ENCODE measurements at places on chromosomes 12 and 14.

GRCh38 chr12:89153341-89153740 is 199.0 kb downstream of the DUSP6 start:
- no peak for DNase-seq

DNA sequence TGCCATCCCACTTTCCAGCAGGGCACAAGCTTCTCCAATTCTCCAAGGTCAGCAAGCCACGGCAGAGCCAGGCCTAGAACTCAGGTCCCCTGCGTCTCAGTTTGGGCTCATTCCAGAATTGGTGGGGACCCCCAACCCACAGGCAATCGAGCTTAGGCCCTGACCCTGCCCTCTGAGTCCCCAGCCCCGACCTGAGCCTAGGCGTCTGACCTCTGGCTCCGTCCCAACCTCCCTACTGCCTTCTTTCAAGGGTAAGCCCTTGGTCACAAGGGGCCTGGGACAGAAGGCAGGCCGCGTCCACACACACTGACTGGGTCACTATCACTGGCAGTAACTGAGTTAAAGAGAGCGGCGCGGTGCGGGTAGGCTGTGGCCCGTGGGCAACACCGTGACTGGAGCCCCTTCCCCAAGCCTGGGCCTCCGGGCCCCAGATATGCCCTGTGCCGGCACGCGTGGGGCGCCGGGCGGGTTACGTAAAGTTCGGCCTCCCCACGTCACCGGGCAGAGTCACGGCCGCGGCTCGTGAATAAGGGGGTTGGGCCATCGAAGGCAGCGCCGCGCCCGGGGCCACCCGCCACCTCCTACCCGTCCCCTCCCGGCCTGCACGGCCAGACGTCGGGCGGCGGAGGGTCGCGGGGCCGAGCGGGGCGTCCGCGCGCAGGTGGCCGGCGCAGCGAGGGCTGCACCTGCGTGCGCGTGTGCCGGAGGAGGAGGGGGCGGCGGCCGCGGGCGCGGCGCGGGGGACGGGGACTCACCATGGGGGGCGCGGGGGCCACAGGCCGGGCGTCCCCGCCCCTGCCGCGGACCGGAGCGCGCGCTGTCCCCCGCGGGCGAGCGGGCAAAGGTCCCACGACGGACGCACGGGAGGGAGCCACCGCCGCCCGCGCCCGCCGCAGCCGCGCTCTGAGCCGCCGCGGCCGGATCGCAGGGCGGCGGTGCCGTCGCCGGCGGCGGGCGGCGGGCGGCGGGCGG is 516 bp downstream of the ANKRD9 start:
- peak; percentile 63 for DNase-seq

DNA sequence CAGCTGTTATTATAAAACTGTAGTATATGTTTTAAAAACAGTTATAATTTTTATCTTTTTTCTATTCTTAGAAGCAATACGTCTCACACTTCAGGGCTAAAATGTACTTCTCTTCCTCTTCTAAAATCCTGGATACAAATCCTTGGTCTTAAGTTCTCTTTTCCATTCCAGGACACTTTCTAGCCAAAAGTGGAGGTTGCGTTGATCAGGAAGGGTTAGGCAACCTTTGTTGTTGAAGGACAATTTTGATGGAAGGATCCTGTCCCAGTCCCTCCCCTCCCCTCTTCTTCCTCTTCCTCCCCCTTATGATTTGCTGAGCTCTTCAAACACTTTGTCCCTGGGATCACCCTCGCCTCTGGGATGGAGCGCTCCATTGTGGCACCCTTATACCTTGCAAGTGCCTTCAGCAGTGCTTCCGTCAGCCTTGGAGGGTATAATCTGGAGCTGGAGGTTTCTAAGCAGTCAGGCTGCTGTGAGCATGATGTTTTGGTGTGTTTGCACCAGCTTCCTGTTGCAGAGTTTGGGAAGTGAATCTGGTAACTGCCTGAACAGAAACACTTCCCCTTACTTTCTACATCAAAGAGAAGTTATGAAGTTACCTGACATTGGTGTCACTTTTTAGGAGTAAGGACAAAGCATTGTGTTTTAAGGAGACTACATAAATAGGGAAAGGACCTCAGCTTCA is 87.4 kb upstream of the SLC38A2 start:
- DNase-seq: no peak

GRCh38 chr14:77052281-77053044 is 24.0 kb upstream of the IRF2BPL start:
- no peak for DNase-seq

DNA sequence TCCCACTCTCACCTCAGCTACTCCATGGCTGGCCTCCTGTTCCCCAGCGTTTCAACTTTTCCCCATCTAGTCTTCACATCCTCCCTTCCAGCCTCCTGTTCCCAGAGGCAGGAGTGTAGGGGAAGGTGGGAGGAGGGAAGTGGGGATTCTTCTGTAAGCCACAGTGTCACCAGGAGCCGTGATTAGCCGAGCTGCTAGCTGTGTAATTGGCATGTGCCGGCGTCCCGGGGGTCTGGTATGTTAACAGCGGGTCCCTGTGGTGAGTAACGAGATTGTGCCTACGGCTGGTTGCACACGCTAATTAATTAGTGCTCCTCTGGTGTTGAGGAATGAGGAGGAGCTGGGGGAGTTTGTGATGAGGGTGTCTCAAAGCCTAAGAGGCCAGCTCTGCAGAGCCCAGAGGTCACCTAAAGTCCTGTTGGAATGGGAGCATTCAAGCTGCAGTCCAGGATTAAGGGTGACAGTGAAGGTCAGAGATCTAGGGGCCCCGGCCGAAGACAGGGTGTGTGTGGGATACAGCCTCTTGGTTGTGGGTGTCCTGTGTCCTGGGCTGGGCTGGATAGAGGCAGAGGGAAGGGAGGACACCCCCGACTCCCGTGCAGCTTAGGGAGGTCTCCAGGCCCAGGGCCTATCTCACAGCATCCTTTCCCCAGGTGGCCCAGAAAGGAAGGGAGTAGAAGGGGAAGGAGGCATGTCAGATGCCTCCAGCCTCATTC is 10.0 kb upstream of the CALCOCO1 start:
- peak; percentile 92 for DNase-seq

GRCh38 chr12:82898441-82898840 is 211.7 kb downstream of the TMTC2 start:
- no peak for DNase-seq

GRCh38 chr12:71972441-71973074 is 33.9 kb downstream of the TPH2 start:
- DNase-seq: no peak

- no peak for DNase-seq
Measured at GRCh38 chr12:98990648-98991047, 345.6 kb downstream of the APAF1 start.

DNA sequence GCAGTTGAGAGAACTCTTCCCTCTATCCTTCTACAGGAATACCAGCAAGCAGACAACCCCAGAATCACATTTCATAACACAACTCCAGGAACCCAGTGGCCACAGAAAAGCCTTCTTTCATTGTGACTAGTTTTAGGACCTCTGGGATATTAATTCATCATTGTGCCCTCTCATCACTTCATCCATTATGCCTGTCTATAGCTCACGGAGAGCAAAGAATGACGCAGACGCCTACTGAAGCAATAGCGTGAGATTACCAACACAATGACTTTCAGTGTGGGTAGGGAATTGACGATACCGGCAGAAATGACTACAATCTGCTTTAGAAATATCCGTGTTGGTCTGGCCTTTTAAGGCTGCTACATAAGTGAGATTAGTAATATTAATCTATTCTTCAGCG is 158.1 kb upstream of the FOXG1 start:
- peak; percentile 27 for DNase-seq

- no peak for DNase-seq
Measured at GRCh38 chr12:18578191-18578590, 159.6 kb downstream of the PLCZ1 start.

DNA sequence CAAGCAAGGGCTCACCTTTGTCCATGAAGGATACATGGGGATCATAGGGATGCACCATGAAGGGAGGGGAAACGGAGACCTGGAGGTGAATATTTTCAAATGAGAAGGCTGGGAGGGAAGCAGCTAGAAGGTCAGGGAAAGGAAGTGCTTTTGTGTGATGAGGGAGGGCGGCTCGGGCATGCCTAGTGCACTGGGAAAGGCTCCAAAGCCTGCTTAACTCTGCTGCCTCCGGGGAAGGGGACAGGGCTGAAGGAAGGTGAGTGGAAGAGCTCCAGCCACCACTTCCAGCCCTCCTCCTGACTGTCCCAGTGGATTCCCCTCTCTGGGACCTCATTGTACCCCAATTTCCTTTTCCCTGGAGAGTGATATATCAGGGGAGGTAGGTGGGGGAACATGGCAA is 149.4 kb upstream of the PRMT8 start:
- no peak for DNase-seq

- DNase-seq: no peak
Measured at GRCh38 chr12:76303365-76303764, 44.9 kb downstream of the BBS10 start.

GRCh38 chr14:101602466-101602840 is 41.2 kb downstream of the DIO3 start:
- DNase-seq: no peak

GRCh38 chr14:50773632-50774541 is 57.1 kb downstream of the NIN start:
- DNase-seq: peak; percentile 73

DNA sequence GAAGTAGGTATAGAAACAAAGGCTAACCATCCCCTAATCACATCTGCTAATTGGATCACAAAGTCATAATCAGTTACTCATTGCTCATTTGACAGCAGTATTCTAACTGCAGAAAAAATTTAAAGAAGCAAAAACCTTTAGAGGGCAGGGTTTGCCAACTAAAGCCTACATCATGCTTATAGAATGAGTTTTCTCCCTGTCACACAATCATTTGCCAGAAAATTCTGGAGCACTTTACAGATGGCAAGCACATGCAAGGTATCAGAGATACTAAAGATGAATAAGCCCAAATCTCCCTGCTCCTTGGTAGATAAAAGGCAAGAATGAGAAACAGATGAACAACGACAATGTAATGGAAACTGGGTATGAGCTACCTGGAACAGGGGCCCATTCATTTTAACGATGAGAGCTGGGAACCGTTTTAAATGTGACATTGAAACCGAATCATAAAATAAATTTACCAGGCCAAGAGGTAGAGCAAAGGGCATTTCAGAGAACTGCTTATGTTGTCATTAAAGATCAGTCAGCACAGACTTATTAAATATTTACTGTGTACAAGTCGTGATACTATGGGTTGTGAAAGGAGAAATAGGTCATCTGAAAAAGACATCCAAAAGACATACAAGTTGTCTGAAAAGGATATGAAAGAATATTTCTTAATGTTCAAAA is 211.4 kb upstream of the ABCD2 start:
- no peak for DNase-seq

GRCh38 chr12:28993720-28994119 is 155.4 kb upstream of the FAR2 start:
- no peak for DNase-seq

DNA sequence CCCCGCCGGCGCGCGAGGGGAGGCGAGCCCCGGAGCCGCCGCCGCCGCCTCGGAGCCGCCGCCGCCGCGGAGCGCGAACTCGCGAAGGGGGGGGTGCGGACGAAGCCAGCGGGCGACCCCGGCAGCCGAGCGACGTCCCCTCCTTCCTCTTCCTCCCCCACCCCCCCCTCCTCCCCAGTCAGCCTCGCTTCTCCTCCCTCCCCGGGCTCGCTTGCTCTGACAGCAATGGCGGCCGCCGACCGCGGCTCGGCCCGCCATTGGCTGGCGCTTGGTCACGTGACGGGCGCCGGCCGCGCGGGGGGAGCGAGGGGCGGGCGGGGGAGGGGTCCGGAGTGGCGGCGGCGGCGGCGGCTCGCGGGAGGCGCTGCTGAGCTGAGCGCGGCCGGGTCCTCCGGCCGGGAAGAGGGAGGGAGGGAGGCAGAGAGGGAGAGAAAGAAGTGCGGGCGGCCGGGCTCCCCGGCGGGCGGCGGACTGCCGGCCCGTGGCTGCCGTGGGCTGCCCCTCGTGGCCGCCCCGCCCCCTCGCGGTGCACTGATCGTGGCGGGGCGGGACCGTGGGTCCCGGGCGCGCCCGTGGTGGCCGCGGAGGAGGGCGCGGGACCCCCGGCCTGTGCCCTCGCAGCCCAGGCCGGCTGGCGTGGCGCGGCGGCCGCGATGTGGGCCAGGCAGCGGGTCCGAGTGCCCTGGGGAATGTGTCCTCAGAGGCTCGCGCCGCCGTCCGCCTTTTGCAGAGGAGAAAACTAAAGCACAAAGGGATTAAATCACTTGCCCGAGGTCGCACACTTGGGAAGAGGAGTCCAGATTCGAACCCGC is at the start of gene MED13L:
MED13L (minus strand) TSS at position 227 of the 812 bp plus-strand sequence. CDS start 562 bp downstream, outside the sequence.
- DNase-seq: peak; percentile 95

- peak; percentile 40 for DNase-seq
Measured at GRCh38 chr12:63792338-63792737, 12.6 kb downstream of the RXYLT1 start.

- peak; percentile 75 for DNase-seq
Measured at GRCh38 chr12:100733817-100734593, 60.6 kb upstream of the ANO4 start.

GRCh38 chr12:4225571-4225970 is 48.0 kb upstream of the CCND2 start:
- no peak for DNase-seq

DNA sequence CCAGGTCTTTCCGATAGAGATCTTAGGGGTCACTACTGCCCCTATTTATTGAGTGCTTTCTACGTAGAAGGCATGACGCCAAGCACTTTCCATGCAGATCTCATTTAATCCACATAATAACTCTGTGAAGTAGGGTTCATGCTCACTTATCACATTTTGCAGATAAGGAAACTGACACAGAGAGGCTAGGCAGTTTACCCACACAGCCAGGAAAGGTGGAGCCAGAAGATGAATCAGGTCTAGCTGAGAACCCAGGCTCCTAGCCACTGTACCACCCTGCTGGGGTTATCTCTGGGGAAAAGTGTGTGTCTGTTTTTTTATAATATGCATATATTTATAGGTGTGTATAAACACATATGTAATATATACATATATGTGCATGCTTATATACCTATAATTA is 83.6 kb downstream of the KSR2 start:
- no peak for DNase-seq

DNA sequence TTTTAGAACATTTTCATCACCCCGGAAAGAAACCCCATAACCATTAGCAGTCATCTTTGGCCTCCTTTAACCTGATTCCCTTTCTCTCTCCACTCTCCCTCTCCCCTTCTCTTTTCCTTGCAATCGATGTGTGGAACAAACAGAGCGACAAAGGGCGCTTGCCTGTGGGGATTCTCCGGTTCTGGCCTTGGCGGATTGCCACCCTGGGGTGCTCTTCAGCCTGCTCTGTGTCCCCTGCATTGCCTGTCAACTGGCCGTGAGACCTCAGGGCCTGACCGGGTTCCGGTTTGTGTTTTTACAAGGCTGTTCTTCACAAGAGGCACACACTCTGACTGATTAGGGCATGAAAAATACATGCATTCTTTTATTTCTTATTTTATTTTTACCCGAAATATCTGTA is 27.8 kb downstream of the LRTM2 start:
- DNase-seq: no peak

All from eye (tissue), 1 donor.